ENCODE measurements at places on chromosomes 7 and 10.
A peak's percentile ranks its signal among the peaks of the same experiment; 100 is the strongest.

DNA sequence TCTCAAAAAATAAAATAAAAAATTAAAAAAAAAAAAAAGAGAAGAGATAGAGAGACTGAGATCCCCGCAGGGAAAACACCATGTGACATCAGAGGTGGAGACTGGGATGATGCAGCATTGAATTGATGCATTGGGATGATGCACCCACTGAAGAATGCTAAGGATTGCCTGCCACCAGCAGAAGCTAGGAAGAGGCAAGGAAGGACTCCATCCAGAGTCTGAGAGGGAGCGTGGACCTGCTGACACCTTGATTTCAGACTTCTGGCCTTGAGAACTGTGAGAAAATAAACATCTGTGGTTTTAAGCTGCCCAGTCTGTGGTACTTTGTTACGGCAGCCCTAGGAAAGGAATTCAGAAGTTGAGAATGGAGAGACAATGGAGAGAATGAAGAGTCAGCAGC is 89.8 kb upstream of the PRPS1L1 start:
- peak; percentile 82 for DNase-seq

DNA sequence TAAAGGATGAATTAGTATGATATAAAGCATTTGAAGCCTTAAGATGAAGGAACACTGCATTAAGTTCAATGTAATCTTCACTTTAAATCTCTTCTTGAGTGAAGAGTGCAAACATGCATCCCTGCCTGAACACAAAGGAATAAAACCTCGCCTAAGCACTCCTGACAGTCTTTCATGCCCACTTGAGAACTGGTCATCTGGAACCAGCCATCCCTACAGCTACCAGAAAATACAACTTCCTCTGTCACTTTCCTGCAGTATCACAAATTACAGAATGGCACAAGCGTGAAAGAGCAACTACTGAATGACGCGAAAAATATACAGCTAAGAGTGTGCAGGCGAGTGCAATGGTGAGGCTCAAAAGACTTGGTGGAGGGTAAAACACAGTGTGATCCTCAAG is 1079.9 kb downstream of the CNTNAP2 start:
- no peak for DNase-seq

GRCh38 chr7:147332988-147333387 is 1216.4 kb downstream of the CNTNAP2 start:
- DNase-seq = no peak

GRCh38 chr10:63553031-63553430 is 31.8 kb downstream of the REEP3 start:
- DNase-seq = peak; percentile 97
